ENCODE measurements at places on chromosomes 11 and 22. TPM values are rescaled to one million over a fixed set of nuclear protein-coding genes. Genes with fewer than 3 reads are reported as not detected.

TYR gene
- not detected for total RNA-seq

FGF4 gene
- not detected for total RNA-seq

USP35 gene
- total RNA-seq = 33.1 TPM

OR51I1 gene
- not detected for total RNA-seq

BIRC2 gene
- total RNA-seq = 107 TPM

PRDM11 gene
- 2.5 TPM for total RNA-seq

SERPING1 gene
- total RNA-seq = 0.53 TPM

PNPLA3 gene
- total RNA-seq = not detected

TMEM41B gene
- 41.4 TPM for total RNA-seq

OLFML1 gene
- total RNA-seq = not detected

PTGDR2 gene
- 0.36 TPM for total RNA-seq

ZBTB16 gene
- total RNA-seq = 20.6 TPM

PISD gene
- total RNA-seq = 25.3 TPM

ANO3 gene
- total RNA-seq = not detected

OR4D5 gene
- not detected for total RNA-seq

ADAMTS8 gene
- not detected for total RNA-seq

PRCP gene
- total RNA-seq = 16.0 TPM

CASTOR1 gene
- total RNA-seq = 7.9 TPM

PVALB gene
- not detected for total RNA-seq

ZNF143 gene
- total RNA-seq = 18.0 TPM
